A673 (cell line): ENCODE measurements at places on chromosomes 2 and 18. TPM values are rescaled to one million over a fixed set of nuclear protein-coding genes. Genes with fewer than 3 reads are reported as not detected.
A peak's percentile ranks its signal among the peaks of the same experiment; 100 is the strongest.

DNA sequence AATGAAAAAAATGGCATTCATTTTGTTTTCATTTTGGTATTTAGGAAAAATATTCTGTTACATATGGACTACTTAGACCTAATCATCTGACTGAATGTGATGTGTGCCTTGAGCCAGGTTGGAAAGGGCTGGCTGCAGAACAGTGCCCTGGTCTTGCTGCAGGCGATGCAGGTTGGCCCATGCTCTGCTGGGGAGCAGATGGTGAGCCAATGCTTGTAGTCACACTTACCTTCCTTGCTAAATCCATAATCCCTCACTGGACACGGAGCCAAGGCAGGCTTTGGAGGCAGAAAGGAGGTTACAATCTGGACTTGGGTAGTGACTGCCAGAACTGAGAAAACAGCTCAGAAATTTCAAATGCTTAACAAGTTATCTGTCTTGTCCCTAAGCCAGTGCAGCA, 228.7 kb downstream of the ARHGAP15 start:
- H3K36me3 ChIP-seq = no peaks in the 10 kb centered on the region
- no peaks in the 10 kb centered on the region for H3K27me3 ChIP-seq
- DNase-seq = no peak
- H3K4me3 ChIP-seq = no peak overlapping the region
- no peak overlapping the region for H3K27ac ChIP-seq

DNA sequence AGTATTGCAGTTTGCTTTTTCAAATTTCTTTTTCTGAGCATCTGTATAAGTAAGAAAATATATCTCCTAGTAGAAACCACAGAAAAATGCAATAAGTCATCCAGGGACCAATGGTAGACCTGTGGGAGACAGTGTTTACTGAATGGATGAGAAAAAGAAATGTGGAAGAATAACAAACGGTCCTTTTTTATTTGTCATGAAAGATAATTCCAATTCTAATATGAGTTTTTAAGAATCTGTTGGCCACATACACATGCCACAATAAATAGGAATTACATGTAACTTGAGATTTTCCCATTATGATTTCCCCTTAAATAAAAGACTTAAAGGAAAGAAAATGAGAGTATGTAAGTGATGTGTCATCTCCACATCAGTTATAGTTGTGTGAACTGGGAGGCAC, 107.7 kb upstream of the RAB27B start:
- no peak for DNase-seq
- peaks cover 47% of the 10 kb centered on the region for H3K27me3 ChIP-seq
- no peaks in the 10 kb centered on the region for H3K36me3 ChIP-seq
- H3K27ac ChIP-seq = no peak overlapping the region

- DNase-seq = peak; percentile 63
- no peaks in the 10 kb centered on the region for H3K36me3 ChIP-seq
- H3K4me3 ChIP-seq = no peak overlapping the region
- H3K27me3 ChIP-seq = peaks cover 15% of the 10 kb centered on the region
- H3K27ac ChIP-seq = no peak overlapping the region
Observed at GRCh38 chr2:21422050-21422449, 298.3 kb downstream of the TDRD15 start.

GRCh38 chr2:178397002-178397605, 53.9 kb downstream of the PRKRA start:
- H3K4me3 ChIP-seq = no peak overlapping the region
- no peaks in the 10 kb centered on the region for H3K36me3 ChIP-seq
- H3K27ac ChIP-seq = no peak overlapping the region
- no peaks in the 10 kb centered on the region for H3K27me3 ChIP-seq
- DNase-seq = peak; percentile 61
- H3K4me1 ChIP-seq = no peaks in the 10 kb centered on the region

DNA sequence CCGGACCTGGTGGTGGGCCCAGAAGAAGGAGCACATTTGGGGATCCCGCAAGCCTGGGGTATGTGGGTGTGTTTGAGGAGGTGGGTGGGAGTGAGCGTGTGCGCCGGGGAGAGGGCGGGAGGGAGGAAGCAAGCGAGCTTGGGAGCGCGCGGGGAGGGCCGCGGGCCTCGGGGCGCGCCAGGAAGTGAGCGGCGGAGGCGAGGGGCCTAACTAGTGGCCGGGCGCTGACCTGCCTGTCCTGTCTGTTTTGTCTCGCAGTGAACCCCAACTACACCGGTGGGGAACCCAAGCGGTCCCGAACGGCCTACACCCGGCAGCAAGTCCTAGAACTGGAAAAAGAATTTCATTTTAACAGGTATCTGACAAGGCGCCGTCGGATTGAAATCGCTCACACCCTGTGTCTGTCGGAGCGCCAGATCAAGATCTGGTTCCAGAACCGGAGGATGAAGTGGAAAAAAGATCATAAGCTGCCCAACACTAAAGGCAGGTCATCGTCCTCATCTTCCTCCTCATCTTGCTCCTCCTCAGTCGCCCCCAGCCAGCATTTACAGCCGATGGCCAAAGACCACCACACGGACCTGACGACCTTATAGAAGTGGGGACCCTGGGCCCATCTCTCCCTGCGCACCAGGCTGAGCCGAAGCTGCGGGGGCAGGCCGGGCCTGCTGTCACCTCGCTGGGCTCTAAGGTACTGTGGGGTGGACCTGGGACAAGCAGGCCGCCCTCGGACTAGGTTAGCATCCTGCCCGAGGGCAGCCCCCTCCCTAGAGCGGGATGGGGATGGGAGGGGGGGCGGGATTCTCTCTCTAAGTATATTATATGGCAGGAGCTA, 1.2 kb downstream of the HOXD4 start:
- peaks cover 84% of the 10 kb centered on the region for H3K36me3 ChIP-seq
- no peaks in the 10 kb centered on the region for H3K27me3 ChIP-seq
- DNase-seq = no peak
- H3K27ac ChIP-seq = no peak overlapping the region

GRCh38 chr2:88067189-88067588, 436 bp upstream of the SMYD1 start:
- no peak overlapping the region for H3K4me3 ChIP-seq
- H3K4me1 ChIP-seq = no peaks in the 10 kb centered on the region
- no peaks in the 10 kb centered on the region for H3K36me3 ChIP-seq
- no peak for DNase-seq
- H3K27me3 ChIP-seq = no peaks in the 10 kb centered on the region

GRCh38 chr2:189163889-189164288, 15.7 kb downstream of the COL5A2 start:
- no peaks in the 10 kb centered on the region for H3K27me3 ChIP-seq
- no peak for DNase-seq
- H3K36me3 ChIP-seq = no peaks in the 10 kb centered on the region
- no peak overlapping the region for H3K4me3 ChIP-seq

DNA sequence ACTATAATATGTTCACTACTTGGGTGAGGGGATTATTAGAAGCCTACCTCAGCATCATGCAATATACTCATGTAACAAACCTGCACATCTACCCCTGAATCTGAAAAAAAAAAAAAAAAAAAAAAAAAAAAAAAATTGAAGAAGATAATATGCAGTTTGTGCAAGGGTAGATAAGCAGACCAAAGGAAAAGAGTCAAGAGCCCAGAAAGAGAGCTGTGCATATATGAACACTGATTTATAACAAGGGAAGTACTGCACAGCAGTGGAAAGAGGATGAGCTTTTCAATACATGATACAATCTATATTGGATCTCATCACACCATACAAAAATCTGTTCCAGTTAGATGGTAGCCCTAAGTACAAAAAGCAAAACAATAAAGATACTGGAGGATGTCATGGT, 82.6 kb upstream of the MYO3B start:
- H3K4me3 ChIP-seq = no peak overlapping the region
- DNase-seq = no peak

DNA sequence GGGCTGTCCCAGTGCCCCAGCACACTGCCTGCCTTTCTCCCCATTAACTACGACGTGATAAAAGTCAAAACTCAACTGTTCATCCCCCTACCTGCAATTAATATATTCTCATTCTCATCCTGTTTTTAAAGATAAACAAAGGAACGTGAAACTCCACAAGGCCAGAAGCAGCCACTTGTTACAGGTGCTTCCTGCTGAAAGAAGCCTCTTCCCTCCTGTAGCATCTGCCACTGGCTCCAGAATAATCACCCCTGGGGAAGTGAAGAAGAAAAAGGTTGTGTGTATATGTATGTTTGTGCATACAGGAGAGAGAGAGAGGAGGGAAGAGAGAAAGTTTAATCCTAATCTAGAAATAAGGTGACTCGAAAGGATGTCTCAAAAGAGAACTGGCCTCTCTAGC, 27.1 kb downstream of the KIAA2012 start:
- H3K36me3 ChIP-seq = no peaks in the 10 kb centered on the region
- H3K4me3 ChIP-seq = no peak overlapping the region
- peaks cover 19% of the 10 kb centered on the region for H3K4me1 ChIP-seq
- H3K27ac ChIP-seq = no peak overlapping the region
- DNase-seq = no peak

DNA sequence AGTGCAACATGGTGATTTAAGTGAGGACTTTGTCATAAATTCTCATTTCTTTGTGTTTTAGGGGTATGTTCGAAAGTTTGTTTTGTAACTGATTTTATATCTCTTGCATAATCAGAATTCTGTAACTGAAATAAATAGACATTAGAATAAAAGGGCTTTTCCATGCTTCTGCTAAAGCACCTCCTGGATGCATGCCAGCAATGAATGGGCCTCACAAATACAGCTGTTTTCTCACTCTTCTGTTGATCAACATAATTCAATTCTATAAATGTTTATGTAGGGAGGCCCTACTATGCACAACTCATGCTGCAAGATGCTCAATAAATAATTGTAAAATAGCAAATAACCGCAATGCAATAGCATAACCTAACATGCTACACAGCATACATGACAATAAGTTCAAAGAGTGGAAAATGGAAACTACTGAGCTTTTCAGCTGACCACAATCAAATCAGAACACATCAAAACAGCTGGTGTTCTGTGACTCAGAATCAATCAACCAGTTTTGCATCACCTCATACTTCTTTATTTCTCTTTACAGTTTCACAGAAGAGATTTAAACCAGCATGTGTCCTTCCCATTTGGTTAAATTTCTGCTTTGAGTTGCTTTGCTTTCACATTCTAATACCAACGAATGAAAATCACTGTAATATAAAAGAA, 11.0 kb downstream of the CDH7 start:
- H3K27ac ChIP-seq = peak overlapping the region; percentile 19
- H3K36me3 ChIP-seq = no peaks in the 10 kb centered on the region
- peaks cover 13% of the 10 kb centered on the region for H3K4me1 ChIP-seq
- no peak overlapping the region for H3K4me3 ChIP-seq
- peak; percentile 85 for DNase-seq
- no peaks in the 10 kb centered on the region for H3K27me3 ChIP-seq

DNA sequence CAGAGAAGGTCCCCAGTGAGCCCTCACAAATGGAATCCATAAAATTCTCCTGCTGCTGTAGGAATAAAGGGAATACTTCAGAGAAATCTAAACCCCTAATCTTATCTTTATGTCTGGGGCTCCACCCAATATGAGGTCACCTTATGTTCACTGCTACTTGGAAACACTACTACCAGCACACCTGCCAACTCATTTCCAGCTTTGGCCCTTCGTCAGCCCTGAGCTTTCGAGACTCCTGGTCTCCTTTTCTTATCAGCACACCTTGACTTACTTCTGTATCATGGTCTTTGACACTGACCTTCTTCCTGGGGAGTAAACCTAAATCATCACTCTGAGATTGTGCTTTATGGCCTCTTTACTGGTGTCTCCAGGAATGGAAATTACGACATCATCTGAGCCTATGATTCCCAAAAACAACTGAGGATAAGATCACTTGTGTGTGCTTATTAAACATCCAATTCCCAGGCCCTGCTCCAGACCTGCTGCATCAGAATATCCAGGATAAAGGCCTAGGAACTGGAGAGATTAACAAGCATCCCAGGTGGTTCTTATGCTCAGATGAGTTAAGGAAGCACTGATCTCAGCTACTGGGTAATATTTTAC, 22.2 kb upstream of the ASNSD1 start:
- no peak overlapping the region for H3K27ac ChIP-seq
- H3K4me1 ChIP-seq = no peaks in the 10 kb centered on the region
- no peaks in the 10 kb centered on the region for H3K36me3 ChIP-seq

DNA sequence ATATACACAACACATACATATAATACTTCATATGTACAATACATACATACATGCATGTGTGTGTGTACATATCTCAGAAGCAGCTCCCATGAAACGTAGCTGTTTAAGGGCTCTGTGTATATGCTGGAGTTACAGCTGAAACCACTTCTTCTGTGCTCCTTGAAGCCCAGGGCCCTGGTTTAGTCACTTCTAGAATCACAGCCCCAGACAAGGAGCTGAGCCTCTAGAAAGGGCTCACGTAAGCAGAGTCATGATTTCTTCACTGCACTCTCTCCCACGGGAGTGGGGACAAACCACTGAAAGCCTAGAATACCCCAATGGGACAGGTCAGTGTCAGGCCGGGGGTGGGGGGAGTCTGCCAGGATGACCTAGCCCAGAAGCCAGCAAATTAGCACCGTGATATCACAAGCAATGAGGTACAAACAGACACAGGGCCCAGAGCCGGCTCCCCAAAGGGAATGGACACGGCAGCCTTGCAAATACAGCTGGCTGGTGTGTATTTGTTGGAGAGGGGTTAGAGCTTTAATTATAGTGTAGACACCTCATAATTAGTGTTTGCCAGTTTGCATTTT, 90.3 kb downstream of the C1QL2 start:
- no peak for DNase-seq
- H3K4me3 ChIP-seq = no peak overlapping the region
- no peak overlapping the region for H3K27ac ChIP-seq
- no peaks in the 10 kb centered on the region for H3K36me3 ChIP-seq

- H3K27me3 ChIP-seq = no peaks in the 10 kb centered on the region
- H3K36me3 ChIP-seq = peaks cover 48% of the 10 kb centered on the region
- DNase-seq = no peak
- H3K4me3 ChIP-seq = no peak overlapping the region
Observed at GRCh38 chr2:101837354-101837753, 139.8 kb downstream of the MAP4K4 start.

- H3K36me3 ChIP-seq = no peaks in the 10 kb centered on the region
- no peak for DNase-seq
- H3K4me3 ChIP-seq = no peak overlapping the region
- H3K4me1 ChIP-seq = peaks cover 59% of the 10 kb centered on the region
- H3K27me3 ChIP-seq = no peaks in the 10 kb centered on the region
Observed at GRCh38 chr18:55404832-55405465, 183.0 kb downstream of the TCF4 start.

- peaks cover 32% of the 10 kb centered on the region for H3K4me1 ChIP-seq
- no peak for DNase-seq
- H3K36me3 ChIP-seq = no peaks in the 10 kb centered on the region
- peak overlapping the region; percentile 30 for H3K27ac ChIP-seq
Observed at GRCh38 chr2:216557413-216557812, 58.8 kb downstream of the RPL37A start.

DNA sequence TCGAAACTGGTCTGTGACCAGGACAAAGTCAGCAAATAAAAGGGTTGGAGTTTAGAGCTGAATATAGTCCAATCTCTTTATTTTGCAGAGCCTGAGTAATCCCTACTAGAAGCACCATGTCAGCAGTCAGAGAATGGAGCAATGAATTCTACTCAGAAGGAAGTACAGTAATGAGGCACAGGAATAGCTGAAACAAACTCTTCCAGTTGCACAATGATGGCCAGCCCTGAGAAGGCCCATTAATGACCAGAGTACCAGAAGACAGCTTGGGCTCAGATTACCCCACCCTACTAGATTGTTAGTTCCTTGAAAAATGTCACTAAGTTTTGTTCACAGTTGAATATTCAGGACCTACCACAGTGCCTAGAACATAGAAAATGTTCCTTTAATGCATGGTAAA, 40.3 kb upstream of the SCG2 start:
- H3K4me3 ChIP-seq = no peak overlapping the region
- peak overlapping the region; percentile 70 for H3K27ac ChIP-seq
- H3K4me1 ChIP-seq = peaks cover 53% of the 10 kb centered on the region
- DNase-seq = peak; percentile 42

DSG2 gene
- 0.11 TPM in 1 of 2 replicates, not detected in the other for total RNA-seq

IL1RN gene
- not detected in 2 replicates for total RNA-seq

IL1F10 gene
- total RNA-seq = not detected in 2 replicates

TRAF3IP1 gene
- 23.0 and 24.5 TPM in 2 replicates for total RNA-seq

RGPD8 gene
- 17.5 and 19.9 TPM in 2 replicates for total RNA-seq

MYO3B gene
- 0.13 and 0.52 TPM in 2 replicates for total RNA-seq
